Adrenal gland (tissue), 19 donors: ENCODE measurements at places on chromosomes 6 and 20. TPM values are rescaled to one million over a fixed set of nuclear protein-coding genes. Genes with fewer than 3 reads are reported as not detected.

TCEA2 gene
- total RNA-seq, result 30.3 TPM

- DNase-seq, result no peak
- H3K4me3 ChIP-seq, result no peak overlapping the region
- no peaks in the 10 kb centered on the region for H3K36me3 ChIP-seq
- no peak overlapping the region for H3K27ac ChIP-seq
- peaks cover 16% of the 10 kb centered on the region for H3K4me1 ChIP-seq
Measured at GRCh38 chr6:20658516-20658915, 124.3 kb downstream of the CDKAL1 start.

GABBR1 gene
- total RNA-seq, result 34.7 TPM

DNA sequence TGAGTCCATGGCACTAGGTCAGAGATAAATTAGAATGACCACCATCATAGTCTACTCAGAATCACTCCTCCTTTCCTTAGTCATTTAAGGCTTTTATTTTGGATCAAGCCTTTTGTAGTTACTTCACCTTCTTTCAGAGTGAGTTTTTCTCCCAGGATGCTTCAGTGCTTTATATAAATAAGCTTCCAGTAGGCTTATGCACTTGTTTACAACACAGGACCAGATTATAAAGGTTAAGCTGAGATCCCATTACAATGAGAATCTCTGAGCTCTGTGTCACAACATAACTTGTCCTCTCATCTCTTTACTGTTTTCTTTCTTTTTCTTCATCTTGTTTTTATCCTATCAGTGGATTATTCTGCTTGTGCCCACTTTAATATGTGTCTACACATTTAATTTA is 47.9 kb downstream of the CEP57L1 start:
- H3K27ac ChIP-seq, result no peak overlapping the region
- H3K4me3 ChIP-seq, result no peak overlapping the region
- no peaks in the 10 kb centered on the region for H3K36me3 ChIP-seq

GRCh38 chr6:148518511-148519156 is 176.0 kb downstream of the SASH1 start:
- DNase-seq, result no peak
- no peak overlapping the region for H3K27ac ChIP-seq
- no peaks in the 10 kb centered on the region for H3K36me3 ChIP-seq
- H3K4me3 ChIP-seq, result no peak overlapping the region

GRCh38 chr6:21751608-21752007 is 158.1 kb downstream of the SOX4 start:
- no peaks in the 10 kb centered on the region for H3K4me1 ChIP-seq
- no peak overlapping the region for H3K4me3 ChIP-seq
- no peaks in the 10 kb centered on the region for H3K27me3 ChIP-seq
- DNase-seq, result no peak
- no peaks in the 10 kb centered on the region for H3K36me3 ChIP-seq
- no peak overlapping the region for H3K27ac ChIP-seq

GRCh38 chr6:29959467-29959866 is 17.1 kb downstream of the HLA-A start:
- H3K27ac ChIP-seq, result no peak overlapping the region
- DNase-seq, result no peak
- no peaks in the 10 kb centered on the region for H3K36me3 ChIP-seq
- peaks cover 14% of the 10 kb centered on the region for H3K4me1 ChIP-seq
- no peaks in the 10 kb centered on the region for H3K27me3 ChIP-seq

DNA sequence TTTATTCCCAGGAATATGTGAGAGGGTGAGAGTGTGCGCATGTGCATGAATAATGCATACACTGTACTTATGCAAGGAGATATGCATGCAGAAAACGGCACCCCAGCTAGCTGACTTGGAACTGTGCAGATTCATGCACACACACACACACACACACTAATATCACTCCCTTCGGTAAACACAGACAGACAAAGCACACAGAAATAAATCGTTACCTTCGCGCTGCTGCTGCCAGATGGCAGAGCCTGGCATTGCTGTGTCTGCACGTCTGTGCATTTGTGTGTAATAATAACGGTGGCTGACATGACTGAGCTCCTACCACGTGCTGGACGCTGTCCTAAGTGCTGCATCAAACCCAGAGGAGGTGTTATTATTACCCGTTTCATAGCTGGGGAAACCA is 36.8 kb downstream of the PREX1 start:
- no peaks in the 10 kb centered on the region for H3K36me3 ChIP-seq
- DNase-seq, result no peak
- no peak overlapping the region for H3K27ac ChIP-seq
- H3K4me1 ChIP-seq, result peaks cover 6% of the 10 kb centered on the region
- no peaks in the 10 kb centered on the region for H3K27me3 ChIP-seq
- no peak overlapping the region for H3K4me3 ChIP-seq

HAO1 gene
- total RNA-seq, result not detected

CAGE1 gene
- total RNA-seq, result 0.08 TPM

SAMD5 gene
- total RNA-seq, result 0.78 TPM

DNA sequence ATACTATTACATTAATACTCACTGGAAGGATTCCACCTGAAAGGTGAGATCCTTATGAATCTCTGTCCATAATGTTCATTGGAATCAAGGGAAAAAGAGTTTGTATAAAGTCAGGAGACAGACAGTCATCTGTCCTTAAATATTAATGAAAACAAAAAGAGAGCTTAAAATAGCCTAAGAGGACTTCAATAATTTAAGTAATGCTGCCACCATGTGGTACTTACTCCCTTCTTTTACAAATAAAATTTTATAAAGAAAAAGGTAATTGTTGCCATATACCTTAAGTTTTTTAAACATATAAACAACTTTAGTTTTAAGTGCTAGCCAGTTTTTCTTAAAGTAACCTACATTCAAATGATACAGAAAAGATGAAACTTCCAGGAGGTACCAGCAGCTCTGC is 5.1 kb downstream of the BLOC1S5 start:
- no peak overlapping the region for H3K4me3 ChIP-seq
- no peaks in the 10 kb centered on the region for H3K4me1 ChIP-seq
- H3K36me3 ChIP-seq, result peaks cover 12% of the 10 kb centered on the region
- H3K27ac ChIP-seq, result no peak overlapping the region
- no peak for DNase-seq
- H3K27me3 ChIP-seq, result no peaks in the 10 kb centered on the region

DNA sequence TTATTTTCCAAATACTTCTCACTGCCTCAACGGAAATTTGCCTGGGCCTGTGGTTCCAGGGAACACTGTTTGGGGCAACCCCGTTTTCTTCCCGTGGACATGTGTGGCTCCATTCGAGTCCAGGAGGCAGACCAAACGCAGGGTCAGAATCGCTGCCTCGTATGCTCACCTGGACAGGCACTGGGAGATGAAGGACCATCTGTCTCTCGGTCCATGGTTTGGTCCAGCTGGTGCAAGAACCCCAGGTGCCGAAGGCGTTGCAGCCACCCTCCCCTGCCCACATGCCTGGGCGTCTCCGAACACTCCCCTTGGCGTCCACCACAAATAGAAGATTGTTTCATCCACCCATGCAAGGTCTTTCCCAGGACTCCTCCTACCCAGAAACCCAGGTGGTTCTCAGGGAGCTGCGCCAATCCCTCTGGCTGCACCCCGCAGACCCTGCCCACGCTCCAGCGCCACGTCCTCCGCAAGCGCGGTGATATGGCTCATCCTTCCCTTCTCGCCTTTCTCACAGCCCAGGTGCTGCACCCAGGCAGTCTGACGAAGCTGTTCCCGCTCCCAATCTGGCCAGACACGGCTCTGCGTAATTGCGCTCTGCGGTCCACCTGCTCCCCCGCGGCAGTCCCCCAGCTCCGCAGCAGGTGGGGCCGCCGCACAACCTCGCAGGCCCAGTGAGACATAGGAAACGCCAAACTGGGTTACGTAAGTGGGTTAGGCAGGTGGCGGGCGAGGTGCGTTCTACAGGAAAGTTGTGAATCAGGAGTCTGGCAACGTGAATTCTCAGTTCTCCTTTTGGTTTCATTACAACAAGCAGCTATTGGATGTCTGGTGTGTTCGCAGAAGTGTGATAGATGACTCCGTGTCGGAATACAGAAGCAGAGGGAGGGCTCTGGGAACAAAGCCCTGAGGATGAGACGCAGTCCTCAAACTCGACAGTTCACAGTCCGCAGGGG is 146.2 kb upstream of the ECI2 start:
- peak overlapping the region; percentile 29 for H3K27ac ChIP-seq
- DNase-seq, result peak; percentile 62
- H3K36me3 ChIP-seq, result no peaks in the 10 kb centered on the region
- no peaks in the 10 kb centered on the region for H3K27me3 ChIP-seq
- peak overlapping the region; percentile 10 for H3K4me3 ChIP-seq

GRCh38 chr6:52288841-52289240 is 4.3 kb upstream of the MCM3 start:
- H3K4me3 ChIP-seq, result no peak overlapping the region
- H3K36me3 ChIP-seq, result no peaks in the 10 kb centered on the region
- DNase-seq, result no peak
- no peak overlapping the region for H3K27ac ChIP-seq
- H3K27me3 ChIP-seq, result no peaks in the 10 kb centered on the region

DNA sequence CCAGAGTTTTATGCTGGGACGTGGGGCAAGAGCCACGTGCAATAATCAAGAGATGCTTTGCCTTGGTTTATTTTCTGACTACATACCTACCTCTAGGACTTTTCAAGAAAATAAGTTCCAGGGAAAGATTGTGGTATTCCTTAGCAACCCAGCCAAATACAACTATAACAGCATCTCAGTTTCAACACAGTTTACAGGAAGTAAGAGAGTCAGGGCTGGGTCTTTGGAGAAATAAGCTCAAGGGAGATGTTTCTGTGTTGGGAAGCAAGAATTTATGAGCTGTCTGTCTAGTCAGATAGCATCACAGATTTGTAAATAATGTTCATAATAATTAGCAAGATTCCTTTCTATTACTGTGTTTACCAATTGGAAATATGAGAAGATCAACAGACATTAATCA is 35.1 kb downstream of the MAP3K5 start:
- no peaks in the 10 kb centered on the region for H3K27me3 ChIP-seq
- H3K27ac ChIP-seq, result no peak overlapping the region
- DNase-seq, result no peak
- H3K4me1 ChIP-seq, result peaks cover 84% of the 10 kb centered on the region

DNA sequence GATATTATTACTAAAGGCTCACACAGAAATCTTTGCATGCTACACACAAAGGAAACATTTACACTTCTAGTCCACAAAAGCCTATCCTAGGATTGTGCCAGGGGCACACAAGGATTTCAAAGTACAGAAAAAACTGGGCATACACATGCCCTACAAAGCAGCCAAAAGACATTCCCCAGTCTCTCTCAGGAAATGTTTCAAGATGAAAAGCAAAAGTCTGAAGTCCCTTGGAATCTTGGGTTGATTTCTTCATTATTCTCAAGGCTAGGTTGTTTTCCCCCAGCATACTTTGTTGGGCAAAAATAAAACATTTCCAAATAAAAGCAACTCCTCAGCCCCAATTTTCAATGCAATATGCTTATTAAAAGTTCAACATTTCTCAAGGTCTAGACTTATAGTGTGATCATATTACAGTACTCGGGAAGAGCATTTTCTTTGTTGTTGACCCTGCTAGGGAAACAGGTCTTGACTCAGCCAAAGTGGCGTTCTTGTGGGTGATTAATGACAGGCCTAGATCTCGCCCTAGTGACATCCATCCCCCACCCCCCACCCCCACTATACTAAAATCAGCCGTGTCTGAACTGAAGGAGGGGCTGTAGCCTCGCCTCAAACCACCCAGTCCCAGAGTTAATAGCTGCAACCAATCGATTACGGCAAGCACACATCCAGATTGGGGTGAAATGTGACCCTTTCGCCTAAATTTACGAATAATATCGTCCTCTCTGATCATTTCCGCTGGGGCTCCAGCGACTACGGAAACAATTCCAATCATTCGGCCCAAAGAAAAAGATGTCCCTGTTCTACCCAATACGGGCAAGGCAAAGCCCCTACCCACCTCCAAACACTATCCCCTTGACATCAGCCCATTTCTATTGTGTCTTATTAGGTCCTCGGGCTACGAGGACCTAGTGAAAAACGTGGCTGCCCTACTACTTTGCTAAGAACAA is 1.4 kb downstream of the AKIRIN2 start:
- peak overlapping the region; percentile 93 for H3K27ac ChIP-seq
- no peaks in the 10 kb centered on the region for H3K36me3 ChIP-seq
- DNase-seq, result peak; percentile 44
- H3K4me1 ChIP-seq, result peaks cover 29% of the 10 kb centered on the region
- H3K27me3 ChIP-seq, result no peaks in the 10 kb centered on the region

GRCh38 chr6:155108070-155108820 is 113.1 kb downstream of the TIAM2 start:
- DNase-seq, result no peak
- H3K4me1 ChIP-seq, result no peaks in the 10 kb centered on the region
- H3K4me3 ChIP-seq, result no peak overlapping the region
- no peak overlapping the region for H3K27ac ChIP-seq
- H3K27me3 ChIP-seq, result no peaks in the 10 kb centered on the region

- DNase-seq, result no peak
- no peaks in the 10 kb centered on the region for H3K36me3 ChIP-seq
- no peak overlapping the region for H3K27ac ChIP-seq
- H3K4me1 ChIP-seq, result no peaks in the 10 kb centered on the region
- H3K4me3 ChIP-seq, result no peak overlapping the region
Measured at GRCh38 chr6:224350-224749, 67.9 kb upstream of the DUSP22 start.

FAM83C gene
- total RNA-seq, result 0.11 TPM

DNA sequence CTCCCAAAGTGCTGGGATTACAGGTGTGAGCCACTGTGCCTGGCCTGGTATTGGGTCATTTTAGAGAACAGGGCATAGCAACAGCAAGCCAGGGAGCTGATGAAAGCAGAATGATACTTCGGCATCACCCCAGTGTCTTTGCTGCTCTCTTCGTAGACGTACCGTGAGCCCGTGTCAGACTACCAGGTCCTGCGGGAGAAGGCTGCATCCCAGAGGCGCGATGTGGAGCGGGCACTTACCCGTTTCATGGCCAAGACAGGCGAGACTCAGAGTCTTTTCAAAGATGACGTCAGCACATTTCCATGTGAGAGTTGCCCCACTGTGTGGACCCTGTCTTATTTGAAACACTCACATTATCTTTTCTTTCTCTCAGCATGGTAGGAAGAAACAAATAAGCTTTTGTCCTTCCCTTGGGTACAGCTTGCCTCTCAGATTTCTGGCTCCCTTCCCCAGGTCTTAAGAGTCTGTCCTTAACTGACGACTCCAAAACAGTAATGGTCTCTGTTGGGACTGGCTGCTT is 15.9 kb downstream of the TAF8 start:
- H3K4me3 ChIP-seq, result no peak overlapping the region
- no peaks in the 10 kb centered on the region for H3K27me3 ChIP-seq
- H3K27ac ChIP-seq, result no peak overlapping the region
- no peaks in the 10 kb centered on the region for H3K36me3 ChIP-seq

PBOV1 gene
- total RNA-seq, result not detected

CDH4 gene
- 0.53 TPM for total RNA-seq

DNA sequence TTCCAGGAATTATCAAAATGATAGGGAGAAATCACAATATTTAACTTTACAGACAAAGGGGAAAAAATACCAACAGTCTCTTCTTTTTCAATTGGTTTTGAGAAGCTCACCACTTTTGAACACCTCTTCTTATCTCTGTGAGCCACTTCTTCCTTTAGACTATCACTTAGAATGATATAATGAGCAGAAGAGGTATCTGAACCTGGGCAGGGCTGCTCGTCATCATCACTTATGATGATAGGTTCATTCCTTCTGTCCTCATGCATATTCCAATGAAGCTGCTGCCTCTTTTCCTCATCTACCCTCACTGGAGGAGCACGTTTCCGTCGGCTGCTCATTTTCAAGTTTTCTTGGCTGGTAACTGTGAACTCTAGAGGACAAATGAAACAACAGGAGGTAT is 9.2 kb downstream of the SHPRH start:
- DNase-seq, result no peak
- H3K36me3 ChIP-seq, result no peaks in the 10 kb centered on the region
- no peak overlapping the region for H3K4me3 ChIP-seq
- no peak overlapping the region for H3K27ac ChIP-seq

CDSN gene
- not detected for total RNA-seq

C20orf144 gene
- total RNA-seq, result 0.14 TPM
